ENCODE measurements at places on chromosomes 16 and 17.

- DNase-seq = no peak
These were observed 181.6 kb downstream of the TMEM132E start for GRCh38 chr17:34760931-34761495.

- DNase-seq = no peak
These were observed 38.9 kb downstream of the KANSL1 start for GRCh38 chr17:46154151-46154816.

GRCh38 chr16:70572050-70572925 is 48.7 kb downstream of the SF3B3 start:
- no peak for DNase-seq

DNA sequence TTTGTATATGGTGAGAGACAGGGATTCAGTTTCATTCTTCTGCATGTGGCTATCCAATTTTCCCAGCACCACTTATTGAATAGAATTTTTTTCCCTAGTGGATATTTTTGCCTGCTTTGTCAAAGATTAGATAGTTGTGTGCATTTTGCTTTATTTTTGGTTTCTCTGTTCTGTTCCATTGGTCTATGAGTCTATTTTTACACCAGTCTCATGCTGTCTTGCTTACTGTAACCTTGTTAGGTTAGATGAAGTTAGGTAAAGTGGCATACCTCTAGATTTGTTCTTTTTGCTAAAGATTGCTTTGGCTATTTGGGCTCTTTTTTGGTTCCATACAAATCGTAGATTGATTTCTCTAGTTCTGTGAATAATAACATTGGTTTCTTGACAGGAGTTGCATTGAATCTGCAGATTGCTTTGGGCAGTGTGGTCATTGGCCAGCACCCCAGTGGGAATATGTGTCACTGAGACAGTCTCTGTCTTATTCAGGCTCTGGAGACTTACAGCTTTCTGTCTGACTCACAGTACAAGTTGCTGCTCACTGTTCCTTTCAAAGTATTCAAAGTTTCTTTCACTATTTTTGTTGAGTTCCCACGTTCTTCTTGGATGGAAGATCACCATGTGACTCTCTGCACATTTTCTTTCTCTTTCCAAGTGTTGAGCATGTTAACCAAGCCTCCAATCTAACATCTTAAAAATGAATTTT is 709.1 kb downstream of the CDH11 start:
- no peak for DNase-seq

GRCh38 chr16:53053967-53054669 is 673 bp upstream of the CHD9 start:
- DNase-seq = no peak

GRCh38 chr16:21161211-21161610 is 2.7 kb downstream of the LDAF1 start:
- no peak for DNase-seq

DNA sequence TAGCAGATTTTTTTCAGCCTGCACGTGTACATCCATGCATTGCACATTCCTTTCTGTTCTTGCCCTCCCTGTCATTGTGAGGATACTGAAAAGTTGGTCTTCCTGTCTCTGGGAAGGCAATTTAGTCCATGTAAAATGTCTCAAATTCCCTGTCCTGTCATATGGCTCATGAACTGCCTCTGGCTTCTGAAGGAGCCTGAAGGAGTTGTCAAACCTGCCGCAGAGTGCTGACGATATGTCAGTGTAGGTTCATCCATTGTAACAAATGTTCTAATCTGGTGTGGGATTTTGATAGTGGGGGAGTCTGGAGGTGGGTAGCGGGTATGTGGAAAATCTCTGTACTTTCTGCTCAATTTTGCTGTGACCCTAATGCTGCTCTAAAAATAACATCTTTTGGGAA is 59.6 kb downstream of the YPEL2 start:
- no peak for DNase-seq

DNA sequence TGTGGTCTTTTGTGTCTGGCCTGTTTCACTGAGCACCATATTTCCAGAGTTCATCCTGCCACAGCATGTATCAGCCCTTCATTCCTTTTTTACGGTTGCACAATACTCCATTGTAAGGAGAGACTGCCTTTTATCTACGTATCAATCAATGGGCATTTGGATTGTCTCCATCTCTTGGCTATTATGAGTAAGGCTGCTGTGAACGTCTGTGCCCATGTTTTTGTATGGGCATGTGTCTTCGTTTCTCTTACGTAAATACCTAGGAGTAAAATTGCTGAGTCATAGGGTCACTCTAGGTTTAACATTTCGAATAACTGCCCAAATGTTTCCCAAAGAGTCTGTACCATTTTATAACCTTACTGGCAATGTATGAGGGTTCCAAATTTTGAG is 202.8 kb upstream of the FOXF1 start:
- no peak for DNase-seq

DNA sequence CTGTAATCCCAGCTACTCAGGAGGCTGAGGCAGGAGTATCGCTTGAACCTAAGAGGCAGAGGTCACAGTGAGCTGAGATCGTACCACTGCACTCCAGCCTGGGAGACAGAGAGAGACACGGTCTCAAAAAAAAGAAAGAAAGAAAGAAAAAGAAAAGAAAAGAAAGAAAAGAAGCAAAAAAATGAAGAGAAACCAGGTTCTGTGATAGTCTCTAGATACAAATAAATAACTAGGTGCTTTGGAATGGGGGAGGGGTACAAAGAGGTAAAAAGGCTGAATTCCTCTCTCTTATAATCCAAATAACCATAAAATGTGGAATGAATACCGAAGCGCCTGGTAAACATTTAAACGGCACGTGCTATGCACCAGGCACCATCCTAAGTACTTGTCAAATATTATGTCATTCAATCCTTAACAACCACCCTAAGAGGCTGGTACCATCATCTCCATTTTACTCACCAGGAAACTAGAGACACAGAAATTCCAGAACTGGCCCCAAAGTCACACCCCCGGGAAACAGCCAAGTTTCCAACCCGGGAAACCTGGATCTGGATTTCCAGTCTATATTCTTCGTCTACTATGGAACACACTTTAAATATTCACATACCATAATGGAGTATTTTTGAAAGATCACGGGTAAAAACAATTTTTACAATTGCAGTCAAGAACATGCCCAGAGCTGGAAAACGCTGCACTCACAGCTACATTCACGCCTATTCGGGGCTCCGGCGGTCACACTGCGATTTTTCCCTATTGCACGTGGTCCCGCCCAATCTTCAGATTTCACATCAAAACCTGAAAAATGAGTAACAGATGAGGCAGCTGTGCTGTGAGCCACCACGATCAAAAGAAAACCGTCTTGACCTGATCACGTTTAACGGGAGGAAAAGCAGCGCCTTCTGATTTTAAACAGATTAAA is 10.5 kb downstream of the NXN start:
- no peak for DNase-seq
